Head of caudate nucleus (tissue), 42 donors: ENCODE measurements at places on chromosomes 4 and X.
A peak's percentile ranks its signal among the peaks of the same experiment; 100 is the strongest.

GRCh38 chr4:80201252-80202151 is 4.2 kb downstream of the PRDM8 start:
- DNase-seq: peak; percentile 15

DNA sequence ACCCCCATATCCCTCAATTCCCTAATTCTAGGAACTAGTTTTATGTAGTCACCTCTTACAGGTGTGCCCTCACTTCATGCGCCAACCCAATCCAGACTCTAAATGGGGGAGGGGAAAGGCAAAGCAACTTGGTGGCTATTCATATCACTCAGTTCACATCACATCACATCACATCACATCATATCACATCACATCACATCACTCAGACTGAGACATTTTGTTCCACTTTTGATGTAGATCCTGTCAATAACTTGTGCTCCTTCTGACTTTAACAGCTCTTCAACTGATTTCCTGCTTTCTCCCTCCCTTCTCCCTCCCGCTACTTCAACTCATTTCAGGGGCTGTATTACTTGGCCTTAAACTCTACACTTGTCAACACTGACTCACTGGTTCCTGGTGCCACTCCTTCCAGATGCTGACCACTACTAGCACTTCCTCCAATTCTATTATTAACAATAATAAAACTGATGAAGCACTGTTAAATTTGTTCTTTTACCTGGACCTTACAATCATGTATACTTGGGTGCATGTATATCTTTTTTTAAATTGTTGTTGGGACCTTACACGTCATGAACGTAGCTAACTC is 29.1 kb upstream of the PLS3 start:
- DNase-seq: no peak

GRCh38 chrX:151169783-151170182 is 6.6 kb upstream of the GPR50 start:
- DNase-seq: no peak

- no peak for DNase-seq
These were observed 231.5 kb upstream of the FMR1 start for GRCh38 chrX:147680251-147680650.

GRCh38 chrX:115939070-115939469 is 231.5 kb upstream of the AGTR2 start:
- no peak for DNase-seq

- DNase-seq: no peak
These were observed 50.0 kb downstream of the IQCM start for GRCh38 chr4:149765630-149766029.

DNA sequence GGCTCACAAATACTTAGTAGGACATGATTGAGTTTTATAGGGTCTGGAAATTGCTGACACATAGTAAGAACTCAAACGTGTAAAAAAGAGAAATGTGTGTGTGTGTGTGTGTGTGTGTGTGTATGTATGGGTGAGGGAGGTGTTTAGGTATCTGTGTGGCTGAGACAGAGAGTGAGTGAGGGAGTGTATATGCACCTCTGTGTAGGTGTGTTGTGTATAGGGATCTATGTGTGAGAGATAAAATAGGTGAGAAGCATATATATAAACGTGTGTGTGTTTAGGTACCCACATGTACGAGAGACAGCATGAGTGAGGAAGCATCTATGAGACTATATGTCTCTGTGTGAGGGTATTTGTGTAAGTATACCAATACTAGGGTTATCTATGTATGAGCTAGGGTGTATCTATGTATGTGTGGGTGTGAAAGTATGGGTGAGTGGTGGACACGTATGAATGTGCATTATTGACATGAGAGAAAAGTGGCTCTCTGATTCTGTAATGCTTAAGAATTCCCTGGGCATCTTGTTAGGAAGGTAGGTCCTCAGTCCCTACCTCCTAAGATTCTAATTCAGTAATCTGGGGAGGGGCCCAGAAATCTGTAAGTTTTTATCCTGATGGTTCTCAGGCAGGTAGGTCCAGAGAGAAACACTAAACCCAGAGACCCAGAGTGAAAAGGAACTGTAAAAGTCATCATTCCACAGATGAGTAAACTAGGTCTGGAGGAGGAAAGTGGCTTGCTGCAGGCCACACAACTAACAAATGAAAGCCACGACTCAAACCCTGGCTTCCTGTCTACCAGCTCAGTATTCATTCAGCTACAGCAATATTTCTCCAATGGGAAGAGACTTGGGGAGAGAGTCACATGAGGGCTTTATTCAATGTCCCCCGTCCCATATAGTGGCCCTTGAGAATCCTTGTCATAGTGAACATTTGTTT is 237.0 kb downstream of the IDS start:
- DNase-seq: no peak

DNA sequence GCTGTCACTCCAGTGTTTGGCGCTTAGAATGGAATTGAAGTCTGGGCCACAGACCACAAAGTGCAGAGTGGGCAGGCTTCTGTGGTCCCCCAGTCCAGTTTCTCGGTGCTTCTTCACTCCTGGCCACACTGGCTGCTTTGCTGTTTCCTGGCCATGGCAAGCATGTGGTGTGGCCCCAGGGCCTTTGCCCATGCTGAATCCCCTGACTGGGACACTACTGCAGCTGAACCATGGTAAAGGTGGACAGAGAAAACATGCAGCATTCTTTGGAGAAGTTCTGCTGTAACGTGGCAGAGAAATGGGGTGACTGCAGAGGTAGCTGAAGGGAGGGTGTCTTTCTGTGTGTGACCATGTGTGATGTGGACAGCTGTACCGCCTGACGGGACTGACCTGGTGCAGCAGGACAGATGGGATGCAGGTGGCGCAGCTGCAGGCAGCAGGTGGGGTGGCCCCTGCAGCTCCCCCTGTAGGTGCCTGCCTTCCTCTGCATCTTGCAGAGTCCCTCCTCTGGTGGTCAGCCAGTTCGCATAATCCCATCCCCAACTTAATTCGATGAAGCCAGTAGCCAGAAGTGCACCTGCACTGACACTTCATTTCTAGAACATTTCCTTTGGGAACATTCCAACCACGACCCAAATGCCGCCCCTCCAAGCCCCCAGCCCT is 13.2 kb upstream of the S100P start:
- DNase-seq: no peak

DNA sequence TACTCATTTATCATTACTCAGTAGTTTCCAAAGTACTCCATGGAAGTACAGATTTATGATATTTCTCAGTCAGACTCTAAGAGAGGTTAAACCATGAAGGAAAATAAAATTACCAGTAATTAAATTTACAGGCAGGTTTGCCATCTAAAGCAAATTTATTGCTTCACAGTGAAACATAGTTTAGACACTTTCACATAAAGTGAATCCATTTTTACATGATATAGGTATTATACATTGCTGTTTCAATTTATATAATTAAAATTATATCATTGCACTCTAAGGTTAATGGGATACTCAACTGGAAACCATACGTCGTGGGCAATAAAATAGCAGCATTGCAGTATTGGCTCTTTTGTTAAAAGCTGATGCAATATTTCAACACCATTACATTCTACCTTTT is 202.8 kb downstream of the SLIT2 start:
- no peak for DNase-seq

GRCh38 chr4:139142087-139142486 is 34.9 kb downstream of the ELF2 start:
- no peak for DNase-seq

- DNase-seq: no peak
These were observed 68.8 kb downstream of the ATXN3L start for GRCh38 chrX:13250826-13251580.

DNA sequence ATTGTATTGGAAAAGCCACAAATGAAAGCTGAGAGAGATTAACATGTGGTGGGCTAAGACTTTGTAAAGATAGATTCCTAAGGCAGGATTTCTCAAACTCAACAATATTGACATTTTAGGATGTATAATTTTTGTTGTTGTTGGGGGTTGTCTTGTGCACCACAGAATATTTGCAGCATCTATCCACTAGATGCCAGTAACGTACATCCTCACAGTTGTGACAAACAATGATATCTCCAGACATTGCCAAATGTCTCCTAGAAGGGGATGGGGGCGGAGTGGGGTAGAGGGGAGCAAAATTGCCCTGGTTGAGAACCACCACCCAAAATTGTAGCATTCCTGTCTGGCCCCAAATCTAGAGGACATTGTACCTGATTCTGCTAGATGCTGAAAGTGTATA is 14.7 kb upstream of the CBR4 start:
- DNase-seq: peak; percentile 20

GRCh38 chr4:113636877-113637276 is 124.7 kb downstream of the CAMK2D start:
- no peak for DNase-seq

DNA sequence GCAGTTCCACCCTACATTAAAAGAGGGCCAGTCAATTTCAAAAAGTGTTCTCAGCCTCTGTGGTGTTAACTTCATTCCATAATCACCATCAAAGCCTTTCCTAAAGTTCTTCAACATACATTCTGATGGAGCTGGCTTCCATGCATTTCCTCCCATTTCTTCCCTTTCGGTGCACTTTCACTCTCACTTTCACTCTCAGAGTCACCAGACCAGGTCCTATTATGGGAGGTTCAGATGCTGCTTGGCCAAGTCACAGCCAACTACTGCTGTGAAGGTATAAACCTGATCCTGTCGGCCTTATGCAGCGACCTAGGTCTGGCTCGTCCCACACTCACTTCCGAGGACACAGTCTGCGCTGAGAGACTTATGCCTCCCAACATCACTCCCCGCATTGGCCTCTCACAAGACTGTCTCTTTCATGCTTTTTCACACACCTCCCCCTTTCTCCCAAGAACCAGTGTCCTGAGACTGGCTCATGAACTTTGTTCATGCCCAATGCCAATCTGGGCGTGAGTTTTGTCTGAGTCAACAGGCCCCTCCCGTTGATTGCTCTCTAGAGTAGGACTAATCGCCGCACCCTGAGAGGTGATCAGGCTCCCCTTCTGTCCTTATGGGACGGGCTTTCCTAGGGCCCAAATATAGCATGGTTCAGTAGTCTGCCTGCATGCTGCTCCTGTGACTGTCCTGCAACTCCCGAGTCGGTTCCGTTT is 60.8 kb upstream of the XAGE1B start:
- DNase-seq: no peak

DNA sequence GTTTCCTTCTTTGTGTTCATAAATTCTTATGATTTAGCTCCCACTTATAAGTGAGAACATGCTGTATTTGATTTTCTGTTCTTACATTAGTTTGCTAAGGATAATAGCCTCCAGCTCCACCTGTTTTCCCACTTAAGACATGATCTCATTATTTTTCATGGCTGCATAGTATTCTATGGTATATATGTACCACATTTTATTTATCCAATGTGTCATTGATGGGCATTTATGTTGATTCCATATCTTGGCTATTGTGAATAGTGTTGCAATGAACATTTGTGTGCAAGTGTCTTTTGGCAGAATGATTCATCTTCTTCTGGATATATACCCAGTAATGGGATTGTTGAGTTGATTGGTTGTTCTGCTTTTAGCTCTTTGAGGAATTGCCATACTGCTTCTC is 1234.8 kb downstream of the ADGRL3 start:
- DNase-seq: no peak

DNA sequence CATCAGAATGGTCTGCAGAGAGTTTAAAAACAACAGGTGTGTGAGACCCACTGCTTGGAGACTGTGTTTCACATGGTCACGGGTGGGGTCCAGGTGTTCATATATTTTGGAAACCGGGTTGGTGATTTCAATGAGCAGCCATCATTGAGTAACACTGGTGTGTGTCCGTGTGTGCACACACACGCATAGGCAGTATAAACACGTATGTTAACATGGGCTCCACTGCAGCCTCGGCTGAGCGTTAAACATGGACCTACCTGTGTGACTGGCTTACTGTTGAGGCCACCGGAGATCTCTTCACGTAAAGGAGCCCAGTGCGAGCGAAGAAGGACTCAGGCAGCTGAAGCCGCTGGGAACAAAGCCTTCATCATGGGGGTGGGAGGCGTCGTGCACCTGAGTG is 56.9 kb upstream of the TLR3 start:
- DNase-seq: no peak

DNA sequence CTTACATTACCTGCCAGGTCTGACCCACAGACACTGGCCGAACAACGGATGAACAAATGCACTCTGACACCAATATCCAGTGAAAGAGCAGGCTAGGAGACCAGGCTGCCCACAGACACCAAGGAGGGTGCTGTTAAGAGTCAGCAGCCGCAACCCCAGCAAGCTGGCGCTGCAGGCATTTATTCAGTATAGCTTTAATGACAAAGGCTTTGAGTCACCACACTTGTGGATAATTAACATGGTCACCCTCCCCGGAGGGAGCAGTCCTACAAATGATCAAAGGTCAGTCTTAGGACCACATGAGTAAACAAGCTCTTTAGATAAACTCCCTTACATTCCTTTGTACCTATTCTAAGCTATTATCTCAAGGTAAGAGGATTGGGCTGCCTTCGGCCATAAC is 368.5 kb upstream of the GRID2 start:
- DNase-seq: no peak

DNA sequence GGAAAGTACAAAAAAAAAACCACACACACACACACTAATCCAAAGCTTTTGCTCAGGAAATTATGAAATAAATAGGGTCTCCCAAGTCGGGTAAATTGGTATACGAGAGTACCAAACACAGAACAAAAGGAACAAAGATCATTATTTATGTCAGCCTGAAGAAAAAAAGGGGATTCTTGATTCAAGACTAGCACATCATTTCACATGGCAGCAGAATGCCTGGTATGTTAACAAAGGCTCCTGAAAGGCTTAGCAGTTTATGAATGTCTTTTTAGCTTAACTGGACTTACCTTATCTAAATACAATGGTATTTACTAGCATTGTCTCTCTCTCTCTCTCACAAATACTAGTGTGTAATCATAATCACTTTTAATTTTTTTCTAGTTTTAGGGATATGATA is 11.3 kb downstream of the RAP2C start:
- DNase-seq: no peak

GRCh38 chrX:39796856-39797255 is 300.9 kb downstream of the BCOR start:
- no peak for DNase-seq

DNA sequence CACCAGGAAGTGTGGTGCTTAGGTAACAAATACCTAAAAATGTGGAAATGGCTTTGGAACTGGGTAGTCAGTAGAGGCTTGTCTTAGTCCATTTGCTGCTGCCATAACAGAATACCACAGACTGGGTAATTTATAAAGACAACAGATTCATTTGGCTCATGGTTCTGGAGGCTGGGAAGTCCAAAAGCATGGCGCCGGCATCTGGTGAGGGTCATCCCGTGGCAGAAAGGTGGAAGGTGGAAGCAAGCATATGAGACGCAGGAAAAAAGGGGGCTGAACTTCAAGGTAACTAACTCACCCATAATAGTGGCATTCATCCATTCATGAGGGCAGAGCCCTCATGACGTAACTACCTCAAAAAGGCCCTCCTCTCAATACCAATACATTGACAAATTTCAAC is 6.6 kb downstream of the FAM3A start:
- DNase-seq: no peak

DNA sequence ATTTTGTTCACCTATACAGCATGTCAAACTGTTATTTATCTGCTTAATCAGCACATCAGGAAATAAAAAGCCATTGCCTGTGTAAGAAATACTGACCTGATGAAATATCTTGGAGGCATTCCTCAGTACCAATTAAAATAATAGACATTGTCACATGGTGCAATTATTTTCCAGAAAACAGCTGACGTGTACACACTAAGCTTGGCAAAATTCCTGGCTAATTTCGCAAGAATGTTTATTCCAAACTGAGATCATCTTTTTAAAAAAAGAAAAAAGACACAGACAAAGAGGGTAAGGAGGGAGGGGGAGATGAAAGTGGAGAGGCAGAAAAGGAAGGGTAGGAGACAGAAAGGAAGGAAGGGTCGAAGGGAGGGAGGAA is 61.9 kb upstream of the NFKB1 start:
- DNase-seq: no peak

GRCh38 chr4:169622566-169622965 is 2.2 kb downstream of the CLCN3 start:
- DNase-seq: no peak
